Fibroblast of lung (primary cell): ENCODE measurements at places on chromosomes 12 and 14. TPM values are rescaled to one million over a fixed set of nuclear protein-coding genes. Genes with fewer than 3 reads are reported as not detected.

GRCh38 chr14:73879027-73879426, 7.6 kb upstream of the ZNF410 start:
- H3K4me1 ChIP-seq, result no peaks in the 10 kb centered on the region
- no peak overlapping the region for H3K4me3 ChIP-seq
- H3K27me3 ChIP-seq, result no peaks in the 10 kb centered on the region
- no peak overlapping the region for H3K27ac ChIP-seq

GRCh38 chr12:46160101-46160980, 108.5 kb downstream of the SLC38A1 start:
- no peaks in the 10 kb centered on the region for H3K27me3 ChIP-seq
- no peak overlapping the region for H3K27ac ChIP-seq
- H3K4me1 ChIP-seq, result no peaks in the 10 kb centered on the region
- peak; percentile 93 for DNase-seq

DNA sequence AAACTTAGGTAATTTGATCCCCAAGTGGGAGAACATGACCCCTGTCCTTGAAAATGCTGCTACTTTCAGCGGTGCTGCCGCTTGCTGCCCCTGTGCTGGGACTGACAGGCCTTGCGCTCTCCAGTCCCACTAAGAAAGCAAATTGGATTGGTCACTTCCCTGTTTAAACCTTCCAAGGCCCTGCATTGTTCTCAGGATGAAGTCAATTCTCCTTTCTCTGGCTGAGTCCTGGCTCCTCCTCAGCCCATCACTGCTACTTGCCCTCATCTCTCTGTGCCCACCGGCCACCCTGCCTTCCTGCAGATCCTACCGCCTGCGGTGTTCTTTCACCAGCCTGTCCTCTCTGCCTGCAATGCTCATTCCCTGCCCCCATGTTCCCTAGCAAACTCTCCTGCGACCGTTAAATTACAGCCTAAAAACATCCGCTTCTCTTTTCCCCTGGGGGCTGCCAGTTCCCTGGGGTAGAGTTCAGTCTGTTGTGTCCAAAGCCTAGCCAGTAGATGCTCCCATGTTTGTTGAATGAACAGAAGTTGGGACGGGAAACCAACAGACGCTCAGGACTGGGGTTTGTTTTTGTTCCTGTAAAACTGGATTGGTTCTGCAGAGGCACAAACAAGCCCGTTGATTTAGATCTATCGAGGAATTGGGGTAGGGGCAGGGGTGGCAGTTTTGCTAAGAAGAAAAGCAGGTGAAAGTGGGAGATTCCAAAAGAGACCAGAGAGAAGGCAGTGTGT, 127.3 kb upstream of the HIF1A start:
- no peak overlapping the region for H3K4me3 ChIP-seq
- H3K36me3 ChIP-seq, result no peaks in the 10 kb centered on the region
- peak overlapping the region; percentile 24 for H3K27ac ChIP-seq

DNA sequence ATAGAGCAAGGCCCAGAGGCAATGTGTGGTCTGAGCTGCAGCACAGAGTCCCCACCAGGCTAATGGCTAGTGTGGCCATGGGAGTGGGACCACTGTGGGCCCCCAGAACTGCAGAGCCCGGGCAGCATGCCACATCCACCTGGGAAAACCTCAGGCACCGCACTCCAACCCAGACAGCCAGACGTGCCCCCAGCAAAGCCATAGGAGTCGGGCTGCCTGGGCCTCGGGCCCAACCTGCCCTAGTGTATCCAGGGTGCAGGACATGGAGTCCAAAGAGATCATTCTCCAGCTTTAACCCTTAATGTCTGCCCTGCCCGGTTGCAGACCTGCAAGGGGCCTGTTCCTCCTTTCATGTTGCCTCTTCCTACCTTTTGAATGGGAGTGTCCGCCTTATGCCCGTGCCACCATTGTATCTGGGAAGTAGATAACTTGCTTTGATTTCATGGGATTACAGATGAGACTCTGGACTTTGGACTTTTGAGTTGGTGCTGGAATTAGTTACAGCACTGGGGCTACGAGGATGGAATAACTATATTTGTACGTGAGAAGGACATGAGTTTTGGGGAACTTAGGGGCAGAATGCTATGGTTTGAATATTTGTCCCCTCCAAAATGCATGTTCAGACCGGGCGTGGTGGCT, 29.1 kb upstream of the DEGS2 start:
- peaks cover 6% of the 10 kb centered on the region for H3K4me1 ChIP-seq
- H3K27ac ChIP-seq, result no peak overlapping the region
- H3K36me3 ChIP-seq, result no peaks in the 10 kb centered on the region
- no peak overlapping the region for H3K4me3 ChIP-seq
- DNase-seq, result no peak

DNA sequence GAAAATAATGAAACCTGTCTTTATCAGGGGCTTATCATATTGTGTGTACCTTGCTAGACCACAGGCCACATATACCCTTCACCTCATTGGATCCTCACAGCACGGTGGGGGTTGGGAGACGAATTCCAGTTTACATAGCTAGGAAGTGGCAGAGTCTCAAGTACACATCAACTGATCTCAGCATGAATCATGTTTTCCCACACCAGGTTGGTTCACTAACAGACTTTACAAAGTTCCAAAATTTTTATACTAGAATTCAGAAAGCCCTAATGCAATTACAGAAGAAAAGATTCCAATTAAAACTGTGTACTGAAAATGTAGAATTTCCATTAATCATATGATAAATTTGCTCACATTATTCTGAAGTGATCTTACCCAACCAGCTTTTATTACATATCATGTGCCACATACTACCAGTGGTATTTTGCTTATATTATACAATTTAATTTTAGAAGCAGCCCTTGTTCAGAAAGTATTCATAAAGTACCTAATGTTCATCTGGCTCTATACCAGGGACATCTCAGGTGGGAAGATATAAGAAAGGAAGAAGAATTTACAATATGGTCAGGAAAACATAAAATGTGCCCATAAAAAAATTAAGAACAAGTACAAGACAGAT, 196.2 kb downstream of the ITPR2 start:
- no peak overlapping the region for H3K27ac ChIP-seq
- no peaks in the 10 kb centered on the region for H3K27me3 ChIP-seq
- peaks cover 2% of the 10 kb centered on the region for H3K4me1 ChIP-seq
- H3K4me3 ChIP-seq, result no peak overlapping the region
- no peaks in the 10 kb centered on the region for H3K36me3 ChIP-seq

- H3K27me3 ChIP-seq, result peaks cover 3% of the 10 kb centered on the region
- no peaks in the 10 kb centered on the region for H3K4me1 ChIP-seq
- no peaks in the 10 kb centered on the region for H3K36me3 ChIP-seq
- no peak overlapping the region for H3K4me3 ChIP-seq
Observed at GRCh38 chr12:96980991-96981414, 73.9 kb downstream of the NEDD1 start.

DNA sequence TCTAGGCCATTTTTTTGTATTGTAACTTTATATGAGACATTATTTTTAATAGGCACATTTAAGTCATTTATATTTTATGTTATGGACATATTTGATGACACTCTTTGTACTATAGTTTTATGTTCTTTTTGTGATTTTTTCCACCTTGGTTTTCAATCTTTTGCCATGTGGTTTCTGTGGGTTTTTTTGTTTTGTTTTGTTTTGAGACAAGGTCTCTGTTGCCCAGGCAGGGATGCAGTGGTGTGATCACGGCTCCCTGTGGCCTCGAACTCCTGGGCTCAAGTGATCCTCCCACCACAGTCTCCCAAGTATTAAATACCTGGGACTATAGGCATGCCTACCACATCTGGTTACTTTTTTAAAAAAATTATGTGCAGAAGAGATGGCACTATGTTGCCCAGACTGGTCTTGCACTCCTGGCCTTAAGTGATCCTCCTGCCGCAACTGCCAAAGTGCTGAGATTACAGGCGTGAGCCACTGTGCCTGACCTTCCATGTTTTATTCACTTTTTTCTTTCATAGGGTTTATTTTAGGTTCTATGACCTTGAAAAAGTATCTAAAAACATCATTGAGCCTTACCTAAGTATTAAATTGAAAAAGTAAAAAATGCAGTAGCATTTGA, 16.3 kb downstream of the MSRB3 start:
- H3K27ac ChIP-seq, result no peak overlapping the region
- no peak for DNase-seq
- no peak overlapping the region for H3K4me3 ChIP-seq
- no peaks in the 10 kb centered on the region for H3K36me3 ChIP-seq
- no peaks in the 10 kb centered on the region for H3K27me3 ChIP-seq

DNA sequence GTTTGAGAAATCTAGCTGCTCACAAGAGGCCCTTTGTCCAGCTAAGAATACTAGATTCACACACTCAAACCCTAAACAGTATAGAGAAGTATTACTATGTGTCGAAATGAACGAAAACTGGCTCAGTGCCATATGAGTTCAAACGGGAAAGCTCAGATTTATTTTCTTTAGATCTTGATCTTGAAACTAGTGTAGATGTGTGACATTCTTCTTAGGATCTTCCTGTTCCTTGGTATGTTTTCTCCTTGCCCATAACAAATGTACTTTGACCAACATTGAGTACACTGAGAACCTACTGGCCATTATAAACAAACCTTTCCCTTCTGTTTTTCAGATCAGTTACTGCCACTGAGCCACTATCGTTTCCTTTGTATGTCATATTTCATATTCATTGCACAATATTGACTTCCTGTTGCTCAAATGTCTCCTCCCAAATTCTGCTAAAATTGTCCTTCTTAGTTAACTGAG, 21.3 kb downstream of the MYBPC1 start:
- H3K4me1 ChIP-seq, result no peaks in the 10 kb centered on the region
- H3K27me3 ChIP-seq, result no peaks in the 10 kb centered on the region
- no peak overlapping the region for H3K4me3 ChIP-seq
- no peak for DNase-seq

PLBD1 gene
- polyA plus RNA-seq, result 0.76 and 1.2 TPM in 2 replicates

- no peak for DNase-seq
- H3K27me3 ChIP-seq, result no peaks in the 10 kb centered on the region
- H3K4me1 ChIP-seq, result no peaks in the 10 kb centered on the region
- H3K27ac ChIP-seq, result no peak overlapping the region
- H3K4me3 ChIP-seq, result no peak overlapping the region
- H3K36me3 ChIP-seq, result no peaks in the 10 kb centered on the region
Observed at GRCh38 chr12:86198696-86199444, 57.3 kb downstream of the MGAT4C start.
